ENCODE measurements at places on chromosomes 2 and 18. TPM values are rescaled to one million over a fixed set of nuclear protein-coding genes. Genes with fewer than 3 reads are reported as not detected.

The EPB41L5 gene
- 11.5 TPM for total RNA-seq

The SIX3 gene
- total RNA-seq: not detected

The PLGLB1 gene
- total RNA-seq: 0.42 TPM

The RTN4 gene
- 324 TPM for total RNA-seq

The C2orf80 gene
- total RNA-seq: not detected

Measured in posterior vena cava (tissue), 2 donors.